ENCODE measurements at places on chromosomes 5 and 9. TPM values are rescaled to one million over a fixed set of nuclear protein-coding genes. Genes with fewer than 3 reads are reported as not detected.

DNA sequence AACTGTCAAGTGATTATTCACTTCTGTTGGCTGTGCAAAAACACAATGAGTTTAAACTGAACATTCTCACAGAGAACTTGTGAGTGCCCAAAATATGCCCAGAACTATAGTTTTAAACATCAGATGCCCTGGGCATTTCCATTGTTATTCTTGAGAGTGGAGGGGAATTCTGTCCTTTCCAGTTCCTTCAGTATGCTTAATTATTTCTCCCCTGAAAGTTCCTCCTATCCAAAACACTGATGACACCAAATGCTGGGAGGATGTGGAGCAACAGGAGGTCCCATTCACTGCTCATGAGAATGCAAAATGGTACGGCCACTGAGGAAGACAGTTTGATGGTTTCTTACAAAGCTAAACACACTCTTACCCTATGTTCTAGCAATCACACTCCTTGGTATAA lies 55.5 kb downstream of the ROR2 start:
- DNase-seq: no peak

- DNase-seq: no peak
Observed at GRCh38 chr9:137589441-137590122, 730 bp downstream of the ZMYND19 start.

- no peak for DNase-seq
Observed at GRCh38 chr5:122485226-122485625, 173.2 kb downstream of the SNCAIP start.

DNA sequence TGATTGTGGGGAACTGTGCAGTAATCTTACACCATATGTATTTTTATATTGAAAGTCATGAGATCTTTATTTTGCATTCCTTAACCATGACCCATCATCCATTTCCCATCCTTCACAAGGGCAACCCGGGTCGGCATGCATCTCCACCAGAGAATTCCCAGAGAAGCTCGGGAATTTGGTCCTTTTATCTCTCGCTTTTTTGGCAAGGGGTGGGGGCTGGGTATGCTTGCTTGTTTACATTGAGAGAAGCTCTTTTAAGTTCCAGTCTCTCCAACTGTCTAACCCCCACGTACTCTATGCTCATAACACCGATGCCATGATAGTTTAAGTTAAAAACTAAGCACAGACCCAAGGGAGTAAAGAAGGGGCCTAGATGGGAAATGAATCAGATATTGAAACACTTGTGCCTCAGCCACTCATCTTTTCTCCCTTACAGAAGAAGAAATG lies 109.9 kb upstream of the NFIB start:
- no peak for DNase-seq

DNA sequence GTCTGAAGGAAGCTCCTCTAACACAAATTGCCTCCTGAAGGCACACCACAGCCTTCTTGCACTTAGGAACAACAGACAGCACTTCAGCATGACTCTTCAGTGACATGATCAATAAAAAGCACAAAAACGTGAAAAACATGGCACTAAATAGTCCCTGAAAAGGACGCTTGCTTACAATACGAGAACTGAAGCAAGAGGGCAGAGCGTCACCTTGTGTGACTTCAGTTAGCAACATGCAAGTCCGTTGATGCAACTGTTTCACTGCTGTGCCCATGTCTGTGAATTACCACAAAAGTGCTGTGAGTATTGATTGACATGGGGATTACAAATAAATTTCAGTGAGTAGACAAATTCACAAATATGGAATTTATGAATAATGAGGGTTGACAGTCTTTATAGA lies 219.9 kb upstream of the GAS1 start:
- DNase-seq: no peak

- DNase-seq: no peak
Observed at GRCh38 chr5:158642879-158643278, 456.8 kb downstream of the EBF1 start.

- DNase-seq: no peak
Observed at GRCh38 chr5:37197340-37198050, 51.7 kb downstream of the CPLANE1 start.

DNA sequence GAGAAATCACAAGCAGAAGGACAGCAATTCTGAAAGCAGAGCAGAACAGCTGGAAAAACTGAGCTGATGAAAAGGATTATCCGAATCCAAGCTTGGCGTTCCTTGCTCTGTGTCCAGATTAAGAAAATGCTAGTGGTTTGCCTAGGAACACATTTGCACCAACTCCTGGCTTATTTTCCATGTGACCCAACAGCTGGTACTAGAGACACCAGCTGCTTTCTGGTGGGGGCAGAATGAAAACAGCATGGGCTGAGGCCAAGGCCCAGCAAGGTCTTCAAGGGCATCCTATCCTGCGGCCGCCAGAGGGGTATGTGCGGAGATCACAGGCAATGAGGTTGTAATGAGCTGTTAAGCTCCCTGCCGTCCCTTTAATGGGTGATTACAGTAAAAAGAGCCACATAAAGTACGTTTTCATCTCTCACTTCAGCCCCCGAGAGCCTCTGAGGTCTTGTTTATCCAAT lies 131.5 kb downstream of the DOCK8 start:
- DNase-seq: no peak

DNA sequence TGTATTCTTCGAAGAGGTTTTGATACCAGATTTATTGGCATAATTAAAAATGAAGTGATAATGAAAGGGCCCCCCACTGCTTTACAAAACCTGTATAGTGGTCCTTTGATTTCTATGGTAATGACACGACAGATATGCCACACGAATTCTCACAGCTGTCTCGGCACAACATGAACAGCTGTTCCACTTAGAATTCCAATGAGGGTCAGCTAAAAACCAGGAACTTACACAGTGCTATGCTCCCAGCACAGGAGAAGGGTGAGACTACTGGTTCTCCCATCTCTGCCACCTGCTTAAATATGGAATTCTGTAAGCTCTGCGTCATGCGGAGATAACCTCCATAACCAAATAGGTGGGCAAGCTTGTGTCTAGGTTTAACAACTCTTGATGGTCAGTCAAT lies 183.0 kb upstream of the EFNA5 start:
- DNase-seq: no peak

GRCh38 chr9:98838155-98838867 lies 30.8 kb downstream of the GALNT12 start:
- no peak for DNase-seq

- DNase-seq: no peak
Observed at GRCh38 chr5:82620957-82621600, 342.9 kb upstream of the RPS23 start.

- DNase-seq: no peak
Observed at GRCh38 chr9:125472926-125473701, 211.5 kb downstream of the GAPVD1 start.

GRCh38 chr9:97438666-97439065 lies 26.8 kb downstream of the TDRD7 start:
- DNase-seq: no peak

GRCh38 chr9:135801070-135801469 lies 99.1 kb downstream of the KCNT1 start:
- no peak for DNase-seq

DNA sequence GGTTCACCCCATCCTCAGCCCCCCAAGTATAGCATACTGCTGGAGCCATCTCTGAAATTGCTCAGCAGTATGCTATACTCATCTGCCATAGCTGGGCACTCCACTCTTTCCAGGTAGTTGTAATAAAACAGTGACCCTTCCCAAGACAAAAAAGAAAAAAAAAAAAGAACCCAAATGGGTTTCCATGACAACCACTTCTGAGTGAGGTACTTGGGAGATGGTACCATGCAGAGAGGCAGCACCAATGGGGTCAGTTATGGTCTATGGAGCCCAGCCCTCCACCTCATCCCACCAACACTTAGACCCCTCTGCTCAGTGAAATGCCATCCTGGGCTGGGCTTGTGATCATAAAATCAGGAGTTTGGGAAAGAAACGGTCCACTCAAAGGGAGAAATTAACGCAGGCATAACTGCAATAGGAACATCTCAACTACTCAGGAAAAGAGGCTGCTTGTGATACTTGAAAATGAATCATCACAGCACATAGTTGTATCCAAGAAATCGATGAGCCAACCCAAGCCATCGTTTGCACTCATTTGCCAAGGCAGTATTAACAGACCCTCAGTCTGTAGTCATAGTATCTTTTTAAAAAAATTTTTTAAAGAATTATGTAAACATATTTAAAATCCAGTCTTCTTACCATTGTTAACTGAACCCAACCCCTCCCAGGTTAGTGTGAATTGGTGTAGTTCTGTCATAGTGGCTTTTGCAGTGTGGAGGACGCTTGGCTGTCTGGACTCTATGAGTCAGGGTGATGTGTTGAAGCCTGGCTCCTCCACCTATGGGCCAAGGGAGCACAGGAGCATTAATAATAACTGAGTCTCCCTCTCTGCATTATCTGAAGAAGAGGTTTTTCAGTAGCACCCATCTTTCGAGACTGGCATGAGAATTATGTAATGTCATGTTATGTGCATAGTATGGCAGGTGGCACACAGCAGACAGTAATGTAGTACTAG lies 402.7 kb downstream of the SPOCK1 start:
- DNase-seq: no peak

DNA sequence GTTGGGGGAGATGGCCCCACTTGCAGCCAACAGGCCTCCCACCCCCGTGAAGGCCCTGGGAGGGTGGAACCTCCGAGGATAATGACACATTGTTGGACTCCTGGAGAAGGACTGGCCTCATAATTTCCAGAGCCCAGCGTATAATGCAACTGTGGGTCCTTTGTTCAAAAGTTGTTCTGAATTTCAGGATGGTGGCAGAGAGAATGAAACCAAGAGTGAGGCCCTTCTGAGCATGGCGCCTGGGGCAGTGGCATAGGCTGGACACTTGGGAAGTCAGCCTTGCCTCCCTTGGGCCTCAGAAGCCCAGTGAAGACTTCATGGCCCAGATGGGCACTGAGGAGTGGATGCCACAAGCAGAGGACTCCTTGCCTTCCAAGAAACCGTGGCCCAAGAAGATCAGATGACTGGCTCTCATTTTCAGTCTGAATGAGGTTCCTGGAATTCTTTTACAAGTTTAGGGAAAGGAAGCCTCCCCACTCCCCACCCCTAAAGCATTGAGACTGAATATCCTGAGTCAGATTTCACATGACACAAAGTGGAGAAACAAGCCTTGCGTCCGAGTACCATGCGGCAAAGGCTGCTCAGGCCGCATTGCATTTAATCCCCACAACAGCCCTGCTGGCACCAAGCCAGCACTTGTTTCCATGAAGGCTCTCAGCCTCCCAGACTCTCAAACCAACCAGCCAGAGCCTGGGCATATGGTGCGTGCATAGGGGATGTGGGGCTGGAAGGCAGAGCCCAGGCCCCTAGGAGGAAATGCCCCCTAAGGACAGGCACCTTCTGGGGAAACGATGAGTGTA lies 96.7 kb upstream of the SMIM23 start:
- DNase-seq: no peak

DNA sequence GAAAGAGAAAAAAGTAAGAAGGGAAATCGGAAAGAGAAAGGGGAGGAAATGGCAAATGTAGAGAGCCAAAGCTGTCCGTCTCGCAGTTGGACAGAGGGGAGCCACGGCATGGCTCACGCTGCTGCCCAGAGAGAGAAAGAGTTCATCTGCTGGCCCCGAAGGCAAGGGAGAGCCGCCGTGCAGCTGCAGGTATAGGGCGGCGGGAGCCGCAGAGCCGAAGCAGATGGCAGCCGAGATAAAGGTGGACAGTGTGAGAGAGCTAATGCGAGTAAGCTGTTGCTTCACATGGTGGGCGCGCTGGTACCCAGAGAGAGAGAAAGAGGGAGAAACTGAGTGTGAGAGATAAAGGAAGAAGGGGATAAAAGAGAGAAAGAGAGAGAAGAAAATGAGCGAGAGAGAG lies 188.4 kb upstream of the PPP1R26 start:
- no peak for DNase-seq

DNA sequence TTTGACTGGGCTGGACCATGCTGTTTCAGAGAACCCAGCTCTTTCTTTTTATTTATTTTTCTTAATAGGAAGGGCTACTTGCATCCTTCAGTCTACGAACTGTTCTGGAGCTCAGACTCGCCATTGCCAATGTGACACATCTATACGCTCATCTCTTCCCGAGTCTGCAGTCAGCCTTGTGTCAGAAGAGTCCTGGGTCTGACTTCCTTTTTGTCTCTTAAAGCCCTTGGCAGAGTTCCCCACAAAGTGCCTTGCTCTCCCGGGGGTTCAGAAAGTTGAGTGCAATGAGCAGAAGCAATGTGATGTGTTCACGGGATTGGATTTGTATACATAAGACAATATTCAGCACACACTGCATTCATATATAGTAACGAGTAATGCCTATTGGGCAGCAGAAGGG lies 140.4 kb downstream of the ATPSCKMT start:
- DNase-seq: no peak

- DNase-seq: no peak
Observed at GRCh38 chr9:86115886-86116285, 16.5 kb upstream of the GOLM1 start.

DNA sequence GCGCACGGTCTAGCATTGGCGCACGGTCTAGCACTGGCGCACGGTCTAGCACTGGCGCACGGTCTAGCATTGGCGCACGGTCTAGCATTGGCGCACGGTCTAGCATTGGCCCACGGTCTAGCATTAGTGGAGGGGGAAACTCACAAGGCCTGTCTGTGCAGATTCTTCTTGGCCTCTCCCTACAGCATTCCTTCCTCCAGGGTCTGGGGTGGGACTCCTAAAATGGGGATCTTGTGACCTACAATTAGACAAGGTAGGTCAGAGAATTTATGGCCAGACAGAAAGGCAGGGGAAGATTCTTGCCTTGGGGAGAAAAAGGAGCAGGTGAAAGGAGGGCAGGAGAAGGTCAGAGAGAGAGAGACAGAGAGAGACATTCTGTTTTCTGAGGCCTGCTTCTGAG lies 5.4 kb upstream of the GBGT1 start:
- DNase-seq: no peak

GRCh38 chr9:89839952-89840351 lies 235.1 kb downstream of the GADD45G start:
- DNase-seq: no peak

- no peak for DNase-seq
Observed at GRCh38 chr5:67623078-67623477, 426.5 kb upstream of the CD180 start.

- no peak for DNase-seq
Observed at GRCh38 chr5:124126504-124127217, 614.7 kb downstream of the CSNK1G3 start.

DNA sequence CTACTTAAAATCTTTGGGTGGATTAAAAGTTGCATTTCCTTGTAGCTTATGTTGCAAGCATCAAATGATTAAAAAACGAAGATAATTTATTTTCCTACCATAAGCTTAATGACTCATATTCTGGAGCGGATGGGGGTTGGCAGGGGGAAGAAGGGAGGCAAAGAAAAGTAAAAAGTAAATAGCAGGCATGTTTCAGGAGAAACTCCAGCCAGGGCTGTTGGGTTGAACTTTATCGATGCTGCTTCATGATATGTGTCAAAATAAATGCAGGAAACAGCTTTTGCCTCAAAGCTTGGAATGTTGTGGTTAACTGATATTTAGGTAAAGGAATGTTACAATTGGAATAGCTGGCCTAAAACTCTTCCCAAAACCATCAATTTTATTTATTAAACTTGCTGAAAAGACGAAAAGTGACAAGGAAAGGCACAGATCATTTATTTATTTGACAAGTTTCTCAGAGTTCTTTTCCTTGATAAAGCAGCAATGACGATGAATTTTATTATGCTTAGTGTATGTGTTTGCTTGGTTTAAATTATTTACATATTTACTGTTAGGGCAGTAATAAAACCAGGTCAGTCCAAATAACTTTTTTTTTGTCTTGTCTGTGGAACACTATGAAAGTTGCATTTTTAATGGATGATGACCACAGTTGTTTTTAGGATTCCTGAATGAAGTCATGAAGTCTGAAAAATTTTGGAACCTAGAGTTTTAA lies 177.9 kb downstream of the PCSK1 start:
- DNase-seq: no peak

The FRRS1L gene
- 82.2 TPM for total RNA-seq

The RETREG1 gene
- total RNA-seq: 71.3 TPM

The SLC2A6 gene
- 17.2 TPM for total RNA-seq

The F2RL2 gene
- total RNA-seq: 0.31 TPM

The IL6ST gene
- 32.0 TPM for total RNA-seq

The SNCAIP gene
- 48.2 TPM for total RNA-seq

The FOXD4L5 gene
- 0.47 TPM for total RNA-seq
